CD8-positive, alpha-beta T cell (primary cell): ENCODE measurements at places on chromosomes 16 and 17. TPM values are rescaled to one million over a fixed set of nuclear protein-coding genes. Genes with fewer than 3 reads are reported as not detected.
A peak's percentile ranks its signal among the peaks of the same experiment; 100 is the strongest.

- DNase-seq: peak; percentile 34
Measured at GRCh38 chr17:49218941-49219913, 8.7 kb downstream of the ABI3 start.

GRCh38 chr17:76217081-76217480 is 23.2 kb downstream of the RNF157 start:
- no peak for DNase-seq

DNA sequence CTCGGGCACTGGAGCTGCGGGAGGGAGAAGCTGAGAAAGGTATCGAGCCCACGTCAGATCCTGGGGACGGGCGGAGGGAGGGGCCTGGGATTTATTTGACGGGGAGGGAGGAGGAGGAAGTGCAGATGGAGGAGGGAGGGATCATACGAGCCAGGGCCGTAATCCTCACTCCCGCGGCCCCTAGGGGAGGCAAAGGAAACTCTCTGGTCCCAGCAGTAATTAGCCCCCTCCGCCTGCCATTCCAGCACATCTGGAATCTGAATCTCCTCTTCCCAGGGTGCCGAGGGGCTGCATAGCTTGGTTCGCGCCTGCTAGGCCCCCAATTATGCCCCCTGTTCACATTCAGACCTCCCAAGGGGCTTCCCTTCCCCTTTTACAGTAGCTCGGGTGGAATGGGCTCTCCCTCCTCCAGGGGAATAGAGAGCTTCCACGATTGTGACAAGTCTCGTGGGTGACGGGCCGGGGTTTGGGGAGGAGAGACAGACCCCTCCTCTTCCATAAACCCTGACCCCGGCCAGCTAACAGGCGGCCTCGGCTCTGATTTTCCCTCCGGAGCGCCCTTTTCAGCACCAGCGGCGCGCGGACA is at the start of gene SEZ6L2:
SEZ6L2 (minus strand) TSS at position 35 of the 586 bp plus-strand sequence. CDS start 531 bp downstream, outside the sequence.
- no peak for DNase-seq

DNA sequence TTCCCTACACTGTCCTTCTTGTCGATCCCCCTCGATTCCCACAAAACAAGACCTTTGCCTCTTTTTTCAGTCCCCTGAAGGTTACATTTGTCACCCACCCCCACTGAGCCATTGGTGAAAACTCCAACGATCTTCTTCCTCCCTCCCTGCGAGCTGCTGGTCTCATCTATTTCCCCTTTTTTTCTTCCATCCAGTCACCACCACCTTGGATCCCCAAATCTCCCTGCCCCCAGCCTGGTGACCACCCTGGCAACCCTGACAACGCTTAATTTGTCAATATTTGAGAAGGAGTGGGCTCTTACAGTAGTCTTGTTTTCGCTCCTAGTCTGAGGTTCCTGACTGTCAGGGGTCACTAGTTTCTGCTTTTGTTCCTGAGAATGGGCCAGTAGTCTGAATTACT is 62.9 kb downstream of the SMPD3 start:
- DNase-seq: no peak

DNA sequence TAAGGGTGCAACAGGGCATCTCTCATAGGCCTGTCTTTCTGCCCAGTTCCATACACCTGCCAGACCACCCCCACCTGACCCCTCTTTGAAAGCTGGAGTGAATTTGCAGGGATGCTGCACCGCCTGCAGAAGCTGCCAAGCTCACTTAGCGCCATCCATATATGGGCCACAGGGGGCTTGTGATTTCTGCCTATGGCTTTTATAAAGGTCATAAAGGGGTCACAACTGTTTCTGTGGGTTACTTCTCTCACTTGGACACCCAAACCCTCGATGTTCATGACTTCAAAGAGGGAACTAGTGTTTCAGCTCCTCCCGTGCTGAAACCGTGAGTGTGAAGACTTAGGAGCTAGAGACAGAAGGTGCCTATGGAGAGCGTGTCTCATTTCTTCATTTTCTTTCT is 23.9 kb upstream of the MEAK7 start:
- DNase-seq: no peak

DNA sequence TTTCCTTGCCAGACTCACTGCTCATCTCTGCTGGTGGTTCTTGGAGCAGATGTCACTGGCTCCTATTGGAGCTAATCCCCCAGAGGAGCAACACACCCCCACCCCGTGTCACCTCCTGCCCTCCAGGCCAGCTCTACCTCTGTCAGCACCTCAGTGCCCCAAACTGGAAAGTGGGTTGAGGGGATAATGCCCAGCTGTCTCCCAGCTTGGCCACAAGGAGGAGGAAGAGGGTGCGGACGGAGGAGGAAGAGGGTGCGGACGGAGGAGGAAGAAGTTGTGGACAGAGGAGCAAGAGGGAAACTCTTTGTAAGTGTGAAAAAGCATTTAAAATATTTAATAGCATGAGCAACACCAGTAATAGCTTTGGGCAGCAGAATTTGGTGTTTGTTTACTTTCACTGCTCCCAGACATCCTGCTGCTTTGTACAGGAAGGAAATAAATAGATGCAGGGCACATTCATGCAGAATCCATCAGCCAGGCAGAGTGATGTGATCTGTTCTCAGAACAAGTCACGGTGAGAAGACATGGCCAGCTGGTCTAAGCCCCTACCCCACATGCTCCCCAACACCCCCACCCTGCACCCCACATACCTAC is 82.5 kb downstream of the C17orf67 start:
- no peak for DNase-seq

GRCh38 chr16:49336581-49336980 is 37.0 kb upstream of the C16orf78 start:
- no peak for DNase-seq

Gene KRT33A
- not detected for total RNA-seq

Gene CD300LB
- total RNA-seq: not detected

Gene TRPV2
- 37.1 TPM for total RNA-seq

Gene HSD11B2
- total RNA-seq: not detected

Gene ABCA8
- not detected for total RNA-seq

Gene RNF43
- total RNA-seq: 0.61 TPM

Gene PGAP6
- total RNA-seq: 57.9 TPM

Gene HBA2
- not detected for total RNA-seq
